Activated CD8-positive, alpha-beta memory T cell treated with anti-CD3 and anti-CD28 coated beads for 1 hour (primary cell): ENCODE measurements at places on chromosomes 12 and 14.

DNA sequence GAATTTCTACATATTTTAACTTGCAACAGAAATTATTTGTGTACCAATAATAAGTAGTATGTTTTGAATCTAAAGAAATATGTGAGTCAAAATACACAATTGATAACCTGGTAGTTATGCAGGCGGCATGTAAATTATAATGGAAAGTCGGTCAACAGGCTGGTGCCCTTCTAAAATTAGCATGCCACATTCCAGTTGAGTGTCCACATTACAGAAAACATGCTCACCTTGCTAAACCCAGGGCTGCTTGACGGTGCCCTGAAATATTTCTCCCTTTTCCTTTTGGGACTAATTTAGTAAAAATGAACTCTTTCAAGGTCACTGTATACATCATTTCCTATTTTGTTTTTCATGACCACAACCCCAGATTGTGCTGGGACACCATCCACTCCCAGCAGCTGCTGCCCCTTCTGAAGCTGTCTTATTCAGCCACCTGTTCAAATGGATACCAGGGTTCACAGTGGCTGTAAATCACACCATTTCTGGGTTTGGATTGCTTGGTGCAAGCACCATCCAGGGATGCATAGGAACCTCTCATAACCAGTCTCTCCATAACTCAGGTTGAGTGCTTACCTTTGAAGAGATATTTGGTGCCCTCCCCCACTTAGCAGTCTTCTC lies 110.6 kb downstream of the ANO6 start:
- DNase-seq: no peak

DNA sequence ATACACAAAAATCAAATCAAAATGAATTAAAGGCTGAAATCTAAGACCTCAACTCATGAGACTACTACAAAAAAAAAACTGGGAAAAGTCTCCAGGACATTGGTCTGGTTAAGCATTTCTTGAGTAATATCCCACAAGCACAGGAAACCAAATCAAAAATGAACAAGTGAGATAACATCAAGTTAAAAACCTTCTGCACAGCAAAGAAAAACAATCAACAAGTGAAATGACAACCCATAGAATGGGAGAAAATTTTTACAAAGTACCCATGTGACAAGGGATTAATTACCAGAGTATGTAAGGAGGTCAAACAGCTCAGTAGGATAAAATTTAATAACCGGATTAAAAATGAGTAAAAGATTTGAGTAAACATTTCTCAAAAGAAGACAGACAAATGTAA lies 338.7 kb downstream of the SLC16A7 start:
- DNase-seq: no peak

DNA sequence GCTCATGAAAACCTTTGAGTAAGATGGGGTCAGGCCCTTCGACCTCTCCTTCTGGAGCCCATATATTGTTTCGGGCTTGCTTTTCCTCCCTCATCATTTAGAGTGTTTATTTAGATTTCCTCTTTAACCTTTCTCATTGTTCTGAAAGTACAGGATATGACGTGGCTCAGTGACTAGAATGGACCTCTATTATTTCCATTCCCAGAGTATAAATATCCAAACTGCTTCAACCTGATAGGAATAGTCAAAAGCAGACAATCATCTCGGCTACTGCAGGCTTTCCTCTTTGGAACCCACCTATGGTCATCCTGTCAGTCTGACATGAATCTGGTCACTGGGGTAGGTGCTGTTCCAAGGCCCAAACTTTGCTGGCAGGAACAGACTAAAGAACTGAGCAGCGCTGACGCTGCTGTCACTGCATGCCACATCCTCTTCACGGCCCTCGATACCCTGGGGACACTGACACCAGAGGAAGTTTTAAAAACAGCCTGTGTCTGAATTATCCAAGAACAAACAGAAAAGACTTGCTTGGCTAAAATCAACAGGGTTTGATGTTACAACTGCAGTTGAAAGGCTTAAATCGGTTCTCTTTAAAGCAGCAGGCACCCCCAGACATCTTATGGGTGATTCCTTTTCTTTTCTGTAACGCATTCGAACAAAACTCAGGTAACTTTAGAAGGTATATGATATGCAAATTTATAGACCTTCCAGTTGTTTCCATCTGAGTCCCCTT lies 5.0 kb upstream of the DDX47 start:
- DNase-seq: peak; percentile 23

DNA sequence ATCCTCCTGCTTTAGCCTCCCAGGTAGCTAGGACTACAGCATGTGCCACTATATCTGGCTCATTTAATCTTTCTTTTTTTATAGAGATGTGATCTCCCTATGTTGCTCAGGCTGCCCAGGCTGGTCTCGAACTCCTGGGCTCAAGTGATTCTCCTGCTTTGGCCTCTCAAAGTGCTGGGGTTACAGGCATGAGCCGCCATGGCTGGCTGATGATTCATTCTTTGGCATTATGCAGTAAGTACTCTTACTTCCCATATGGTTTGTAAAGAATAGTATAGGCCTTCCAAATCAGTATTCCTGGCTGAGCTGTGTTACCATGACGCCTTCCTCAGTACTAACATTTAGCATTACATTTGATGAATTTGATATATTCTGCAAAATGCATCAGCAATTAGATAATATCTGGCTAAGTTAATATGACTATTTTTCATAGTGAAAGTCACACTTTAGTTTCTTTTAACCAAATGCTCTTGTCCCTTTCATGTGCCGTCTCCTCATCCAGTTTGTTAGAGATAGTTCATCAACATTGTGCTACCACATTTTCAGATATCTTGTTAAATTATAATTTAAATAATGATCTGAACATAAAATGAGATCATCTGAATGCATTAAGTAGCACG lies 3.2 kb upstream of the MIA2 start:
- no peak for DNase-seq

DNA sequence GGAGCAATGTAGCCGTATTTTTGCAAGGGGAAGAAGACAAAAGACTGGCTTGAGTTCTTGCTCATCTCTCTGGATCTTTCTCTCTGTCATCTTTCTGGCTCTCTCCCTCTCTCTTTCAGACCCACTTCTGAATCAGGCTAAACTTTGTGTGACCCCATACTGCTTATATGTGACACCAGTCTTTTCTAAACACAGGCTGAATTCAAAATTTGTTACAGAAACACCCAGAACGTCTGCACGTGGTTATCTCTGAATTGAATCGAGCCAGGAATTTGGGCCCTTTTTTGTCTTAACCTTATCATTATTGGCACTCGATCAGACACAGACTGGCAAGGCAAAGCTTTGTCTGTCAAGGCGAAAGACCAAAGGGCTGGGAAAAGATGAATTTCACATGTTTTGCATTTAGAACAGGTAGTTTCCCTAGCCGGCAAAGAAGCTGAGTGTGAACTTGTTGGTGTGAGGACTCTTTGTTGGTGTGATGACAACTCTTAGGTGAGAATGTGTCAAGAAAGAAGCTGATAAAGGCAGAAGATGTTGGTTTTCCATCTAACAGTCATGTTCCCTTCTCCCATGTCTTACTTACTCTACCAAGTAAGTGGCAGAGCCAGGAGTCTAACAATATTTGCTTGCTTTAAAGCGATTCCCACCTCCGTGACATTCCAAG lies 150.2 kb upstream of the RFLNA start:
- no peak for DNase-seq

- DNase-seq: no peak
Measured at GRCh38 chr12:94736004-94736403, 85.6 kb upstream of the TMCC3 start.

GRCh38 chr14:61872452-61872851 lies 110.2 kb downstream of the SNAPC1 start:
- DNase-seq: no peak

GRCh38 chr12:57477710-57478681 lies 1.7 kb downstream of the ARHGAP9 start:
- no peak for DNase-seq

- no peak for DNase-seq
Measured at GRCh38 chr14:68976160-68977067, 2.7 kb downstream of the ACTN1 start.

DNA sequence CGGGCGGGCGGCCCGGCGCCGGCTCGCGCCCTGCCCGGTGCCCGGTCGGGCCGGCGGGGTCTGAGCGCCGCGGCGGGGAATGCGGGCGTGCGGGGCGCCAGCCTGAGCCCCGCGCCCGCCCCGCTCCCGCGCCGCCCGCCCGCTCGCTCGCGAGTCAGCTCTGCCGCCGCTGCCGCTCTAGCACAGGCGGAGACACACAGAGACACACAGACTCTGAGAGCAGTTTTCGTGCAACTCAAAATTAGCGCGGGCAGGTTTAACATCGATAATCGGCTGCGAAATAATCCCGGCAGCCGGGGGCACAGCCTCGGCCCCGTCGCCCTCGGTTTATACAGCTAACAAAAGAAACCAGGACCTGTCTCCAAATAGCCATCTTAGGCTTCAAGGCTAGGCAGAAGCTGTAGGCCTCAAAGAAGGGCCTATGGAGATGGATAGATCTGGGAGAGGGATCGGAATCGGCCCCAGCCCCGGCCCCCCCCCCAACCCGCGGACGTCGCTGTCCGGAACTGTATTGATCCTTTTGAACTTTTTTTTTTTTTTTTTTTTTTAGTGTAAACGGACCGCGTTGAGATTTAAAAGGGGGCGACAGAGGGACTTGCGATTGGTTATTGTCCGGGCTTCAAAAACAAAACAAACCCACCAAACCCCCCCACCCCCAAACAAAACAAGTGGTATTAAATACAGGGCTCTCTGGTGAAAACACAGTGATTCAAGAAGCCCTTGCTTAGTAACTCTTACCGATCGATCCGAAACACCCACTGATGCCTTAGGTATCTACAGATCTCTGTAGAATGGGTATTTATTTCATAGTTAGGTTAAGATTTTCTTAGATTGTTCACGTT lies 1.1 kb downstream of the ARID2 start:
- DNase-seq: no peak

DNA sequence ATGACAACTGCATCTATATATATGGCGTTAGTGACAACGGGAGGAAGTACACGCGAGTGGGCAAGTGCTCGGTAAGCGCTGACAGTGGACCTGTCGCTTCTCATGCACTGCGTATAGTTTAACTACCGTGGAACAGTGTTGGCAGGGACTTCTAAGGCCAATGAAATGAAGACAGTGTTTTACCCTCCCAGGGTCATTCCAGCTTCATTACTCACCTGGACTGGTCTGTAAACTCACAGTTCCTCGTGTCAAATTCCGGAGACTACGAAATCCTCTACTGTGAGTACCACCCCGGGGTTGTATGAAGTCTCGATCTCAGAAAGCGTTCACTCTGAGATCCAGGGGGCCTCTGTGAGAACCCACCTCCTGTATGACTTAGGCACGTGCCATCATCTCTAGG lies 129.2 kb upstream of the EVL start:
- no peak for DNase-seq

- no peak for DNase-seq
Measured at GRCh38 chr12:30835216-30835615, 80.5 kb upstream of the CAPRIN2 start.

GRCh38 chr12:83198291-83199015 lies 511.7 kb downstream of the TMTC2 start:
- DNase-seq: no peak

DNA sequence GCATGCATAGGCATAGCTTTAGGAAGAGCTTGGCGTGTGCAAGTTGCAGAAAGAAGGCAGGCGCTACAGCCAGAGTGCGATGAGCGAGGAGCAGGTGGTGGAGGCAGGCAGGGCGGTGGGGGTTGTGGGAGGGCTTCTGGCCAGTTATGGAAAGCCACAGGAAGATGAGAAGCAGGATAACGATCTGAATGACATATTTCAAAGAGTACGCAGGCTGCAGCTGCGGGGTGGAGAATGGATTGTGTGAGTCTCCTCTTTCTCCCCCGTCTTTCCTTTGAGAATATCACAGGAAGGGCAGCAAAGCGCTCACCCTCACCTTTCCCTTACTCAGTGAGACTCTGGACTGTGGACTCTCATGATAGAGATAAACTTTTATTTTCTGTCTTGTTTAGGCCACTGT lies 48.7 kb upstream of the PLXNC1 start:
- DNase-seq: no peak

DNA sequence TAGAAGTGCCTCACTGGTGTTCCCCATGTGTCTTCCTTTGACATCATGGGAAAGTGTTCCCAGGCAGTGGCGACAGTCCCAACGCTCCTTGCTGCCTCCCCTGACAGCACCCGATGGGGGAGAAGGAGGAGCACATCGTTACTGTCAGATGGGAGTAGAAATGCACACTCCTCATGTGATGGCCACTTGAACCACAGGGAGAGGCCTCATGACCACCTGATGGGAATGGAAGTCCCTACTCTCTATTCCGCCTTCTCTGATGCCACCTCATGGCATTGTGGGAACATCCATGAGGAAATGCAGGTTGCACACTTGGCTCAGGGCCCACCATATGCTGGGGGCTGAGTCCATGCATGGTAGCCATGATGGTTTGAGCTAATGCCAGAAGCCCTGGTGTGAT lies 14.3 kb upstream of the CORO1C start:
- no peak for DNase-seq

DNA sequence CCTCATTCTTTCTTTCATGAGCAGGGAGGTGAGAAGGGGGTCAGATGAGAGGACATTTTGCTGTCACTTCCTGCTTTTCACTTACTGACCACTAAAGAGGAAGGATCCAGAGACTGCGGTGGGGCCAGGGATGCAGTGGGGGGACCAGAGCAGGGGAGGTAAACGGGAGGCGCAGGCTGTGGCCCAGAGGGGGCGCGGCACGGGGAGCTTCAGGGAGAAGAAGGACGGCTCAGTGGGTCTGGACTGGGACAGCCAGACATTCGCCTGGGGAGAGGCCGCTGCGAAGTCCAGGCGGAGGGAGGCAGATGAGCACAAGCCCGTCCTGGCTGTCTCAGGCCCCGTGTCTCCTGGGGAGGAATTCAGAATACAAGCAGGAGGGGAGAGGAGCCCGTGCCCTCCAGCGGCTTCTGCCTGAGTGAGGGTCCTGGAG lies 41.2 kb downstream of the SLC6A12 start:
- DNase-seq: no peak

DNA sequence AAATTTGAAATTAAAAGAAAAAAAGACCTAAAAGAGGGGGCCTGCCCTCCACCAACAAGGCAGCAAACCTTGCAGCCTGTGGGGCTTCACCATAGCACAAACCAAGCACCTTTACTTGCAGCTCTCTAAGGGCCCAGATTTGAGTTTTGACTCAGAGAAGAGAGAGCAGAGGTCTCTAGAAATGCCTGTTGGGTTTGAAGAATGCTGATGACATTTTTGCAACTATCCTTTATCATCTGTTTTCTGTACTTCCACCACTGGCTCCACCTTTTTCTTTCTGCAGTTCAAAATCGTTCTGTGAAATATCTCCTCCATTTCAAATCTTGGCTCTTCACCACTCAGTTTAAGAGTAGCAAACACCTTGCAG lies 83.8 kb upstream of the HMGA2 start:
- DNase-seq: no peak

DNA sequence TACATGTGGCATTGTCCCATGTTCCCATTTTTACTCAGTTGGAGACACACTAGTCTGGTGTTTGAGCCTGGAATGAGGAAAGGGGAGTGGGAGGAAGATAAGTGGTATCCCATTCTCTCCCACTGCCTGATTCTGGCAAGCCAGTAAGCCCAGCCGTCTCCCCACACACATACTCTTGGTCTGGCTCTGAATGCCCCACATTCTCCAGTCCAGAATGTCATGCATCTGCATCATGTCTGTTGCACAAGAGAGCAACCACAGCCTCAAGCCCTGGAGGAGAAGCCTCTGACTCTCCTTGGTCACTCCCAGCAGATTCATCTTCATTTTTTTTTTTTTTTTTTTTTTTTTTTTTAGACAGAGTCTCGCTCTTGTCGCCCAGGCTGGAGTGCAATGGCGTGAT lies 48.0 kb downstream of the DRAM1 start:
- DNase-seq: no peak
